ENCODE measurements at places on chromosomes 5 and 9.

- DNase-seq, result no peak
Measured at GRCh38 chr5:157455057-157455456, 5.0 kb upstream of the NIPAL4 start.

DNA sequence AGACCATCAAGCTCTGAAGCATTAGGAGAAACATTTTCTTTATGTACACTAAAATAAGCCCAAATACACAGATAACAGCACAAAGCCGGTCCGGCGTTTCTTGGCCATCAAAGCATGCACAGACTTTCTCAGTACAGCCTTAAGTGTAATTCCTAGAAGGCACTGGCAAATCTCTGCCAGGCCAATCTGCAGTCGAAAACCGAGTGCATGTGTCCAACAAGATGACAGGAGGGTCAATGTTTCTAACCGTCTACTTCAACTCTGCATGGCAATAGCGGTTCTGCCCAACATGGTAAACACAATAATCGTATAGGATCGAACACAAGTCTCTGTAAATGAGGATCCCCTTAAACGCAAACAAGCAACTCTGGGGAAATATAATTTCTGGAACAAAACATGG lies 1.1 kb downstream of the ARL15 start:
- DNase-seq, result no peak

DNA sequence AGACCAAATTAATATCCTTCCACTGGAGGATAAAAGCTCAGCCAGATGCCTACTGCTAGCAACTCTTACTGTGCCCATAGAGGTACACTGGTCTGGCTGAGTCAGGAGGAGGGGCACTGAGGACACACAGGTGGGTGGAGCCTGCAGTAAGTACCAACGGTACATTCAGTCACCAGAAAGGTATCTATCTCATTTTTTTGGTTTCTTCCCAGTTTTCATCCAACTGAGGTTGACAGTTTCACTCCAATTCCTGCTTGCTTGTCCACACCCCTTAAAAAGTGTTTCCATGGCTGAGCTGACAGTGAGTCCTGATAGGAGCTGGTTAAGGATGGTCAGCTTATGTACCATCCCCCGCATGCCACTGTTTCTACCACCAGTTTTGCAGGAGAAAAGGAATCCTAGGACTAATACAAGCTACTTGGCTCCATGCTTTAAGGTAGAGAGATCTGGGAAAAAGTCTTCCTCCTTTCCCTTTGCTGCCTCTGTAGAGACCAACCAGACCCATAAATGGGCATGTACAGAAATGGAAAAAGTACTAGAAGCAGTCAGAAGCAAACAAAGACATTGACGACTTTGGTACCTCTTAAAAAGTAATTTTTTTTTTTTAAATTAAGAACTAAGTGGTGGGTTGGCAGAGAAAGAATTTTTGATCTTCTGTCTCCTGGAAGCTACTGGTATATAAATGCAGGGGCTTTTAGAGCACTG lies 3.2 kb downstream of the ELL2 start:
- DNase-seq, result no peak

DNA sequence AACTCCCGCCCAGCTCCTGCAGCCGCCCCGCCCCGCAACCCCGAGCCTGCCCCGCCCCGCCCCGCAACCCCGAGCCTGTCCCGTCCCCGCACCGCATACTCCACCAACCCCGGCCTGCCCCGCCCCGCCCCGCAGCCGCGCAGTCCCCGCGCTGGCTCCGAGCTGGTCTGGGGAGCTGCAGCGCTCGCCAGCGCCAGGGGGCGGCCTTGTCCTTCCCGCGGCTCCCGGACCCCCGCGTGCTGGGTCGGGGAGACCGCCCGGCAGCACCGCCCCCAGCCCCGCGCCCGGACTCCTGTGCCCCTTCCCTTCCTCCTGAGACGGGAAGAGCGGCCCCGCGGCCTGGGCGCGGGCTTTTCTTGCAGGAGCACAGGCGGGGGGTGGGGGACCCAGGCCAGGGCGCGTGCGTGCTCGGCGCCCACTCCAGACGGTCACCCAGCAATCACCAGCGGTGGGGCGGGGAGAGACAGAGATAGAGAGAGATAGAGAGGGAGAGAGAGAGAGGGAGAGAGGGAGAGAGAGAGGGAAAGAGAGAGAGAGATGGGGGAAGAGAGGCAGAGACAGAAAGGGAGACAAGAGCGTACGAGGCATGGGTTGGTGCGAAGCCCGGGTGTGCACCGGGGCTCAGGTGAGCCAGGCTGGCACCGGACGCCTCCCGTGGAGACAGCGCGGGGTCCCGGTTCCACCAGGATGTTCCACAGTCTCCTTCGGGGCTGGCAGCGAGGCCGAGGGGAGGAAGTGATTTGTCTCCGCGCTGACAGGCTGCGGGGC lies 14.7 kb upstream of the TMEM250 start:
- no peak for DNase-seq

DNA sequence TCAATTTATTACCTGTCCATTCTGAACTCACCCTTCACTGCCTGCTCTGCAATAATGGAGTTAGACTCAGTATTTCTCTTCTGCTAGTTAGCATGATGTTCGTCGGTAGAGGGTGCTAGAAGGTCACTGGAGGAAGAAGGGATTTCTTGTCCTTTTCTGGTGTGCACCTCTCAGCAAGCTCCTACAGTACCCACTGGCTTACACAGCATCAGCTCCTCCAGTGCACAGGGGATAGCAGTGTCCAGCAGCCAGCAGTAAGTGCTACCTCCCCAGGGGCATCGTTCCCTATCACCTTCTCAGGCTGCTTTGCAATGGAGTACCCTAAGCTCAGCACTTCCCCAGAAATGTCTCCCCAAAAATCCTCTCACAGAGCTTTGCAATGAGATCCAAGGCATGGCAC lies 45.9 kb upstream of the APC start:
- no peak for DNase-seq
